ENCODE measurements at places on chromosomes 16 and 17. TPM values are rescaled to one million over a fixed set of nuclear protein-coding genes. Genes with fewer than 3 reads are reported as not detected.

PDK2 gene
- total RNA-seq = 4.6 TPM

EXOC3L1 gene
- 13.8 TPM for total RNA-seq

- DNase-seq = no peak
Observed at GRCh38 chr17:80126449-80126715, 20.5 kb downstream of the EIF4A3 start.

- DNase-seq = peak; percentile 44
Observed at GRCh38 chr17:15436473-15437302, 30.7 kb downstream of the CDRT4 start.

DNA sequence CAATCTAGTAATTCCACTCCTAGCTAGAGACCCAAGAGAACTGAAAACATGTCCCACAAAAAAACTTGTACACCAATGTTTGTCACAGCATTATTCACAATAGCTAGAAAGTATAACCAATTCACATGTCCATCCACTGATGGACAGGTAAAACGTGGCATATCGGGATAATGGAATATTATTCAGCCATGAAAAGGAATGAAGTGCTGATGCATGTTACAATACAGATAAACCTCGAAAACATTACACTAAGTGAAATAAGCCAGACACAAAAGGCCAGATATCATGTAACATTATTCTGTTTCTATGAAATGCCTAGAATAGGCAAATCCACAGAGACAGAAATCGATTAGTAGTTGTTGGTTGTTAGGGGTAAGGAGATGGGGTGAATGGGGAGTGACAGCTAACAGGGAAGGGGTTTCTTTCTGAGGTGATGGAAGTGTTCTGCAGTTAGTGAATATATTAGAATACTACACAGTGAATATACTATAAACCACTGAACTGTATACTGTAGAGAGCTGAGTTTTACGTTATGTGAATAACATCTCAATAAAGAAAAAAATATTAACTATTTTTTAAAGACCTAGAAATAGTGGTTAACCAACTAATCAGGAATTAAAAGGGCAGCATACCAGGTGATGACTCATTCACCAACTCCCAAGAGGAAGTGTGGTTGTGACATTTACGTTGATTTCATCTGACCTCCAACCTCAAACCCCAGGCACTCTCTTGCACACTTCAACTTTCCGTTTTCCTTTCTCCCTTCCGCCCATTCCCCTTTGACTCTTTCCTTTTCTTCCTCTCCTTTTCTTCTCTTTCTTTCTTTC is 48.6 kb downstream of the GAS7 start:
- peak; percentile 58 for DNase-seq

DNA sequence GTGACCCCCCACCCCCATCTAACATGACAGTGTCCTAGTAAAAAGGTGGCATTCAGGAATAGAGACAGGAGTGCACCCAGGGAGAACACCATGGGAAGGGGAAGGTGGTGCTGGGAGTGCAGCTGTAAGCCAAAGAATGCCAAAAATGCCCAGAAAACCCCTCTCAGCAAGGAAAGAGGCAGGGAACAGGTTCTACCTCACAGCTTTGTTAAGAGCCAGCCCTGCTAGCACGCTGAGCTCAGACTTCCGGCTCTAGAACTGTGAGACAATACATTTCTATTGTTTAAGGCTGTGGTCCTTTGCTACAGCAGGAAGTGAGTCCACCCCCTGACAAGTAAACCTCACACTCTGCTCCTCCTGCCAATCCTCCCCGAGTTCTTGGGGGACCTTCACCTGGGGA is 302.4 kb upstream of the N4BP1 start:
- DNase-seq = no peak

All from stomach (tissue), 19 donors.